GOT3 (cell line): ENCODE measurements at places on chromosomes 12 and 14.

- no peak for DNase-seq
These were observed 4.5 kb downstream of the C1QL4 start for GRCh38 chr12:49332441-49332861.

DNA sequence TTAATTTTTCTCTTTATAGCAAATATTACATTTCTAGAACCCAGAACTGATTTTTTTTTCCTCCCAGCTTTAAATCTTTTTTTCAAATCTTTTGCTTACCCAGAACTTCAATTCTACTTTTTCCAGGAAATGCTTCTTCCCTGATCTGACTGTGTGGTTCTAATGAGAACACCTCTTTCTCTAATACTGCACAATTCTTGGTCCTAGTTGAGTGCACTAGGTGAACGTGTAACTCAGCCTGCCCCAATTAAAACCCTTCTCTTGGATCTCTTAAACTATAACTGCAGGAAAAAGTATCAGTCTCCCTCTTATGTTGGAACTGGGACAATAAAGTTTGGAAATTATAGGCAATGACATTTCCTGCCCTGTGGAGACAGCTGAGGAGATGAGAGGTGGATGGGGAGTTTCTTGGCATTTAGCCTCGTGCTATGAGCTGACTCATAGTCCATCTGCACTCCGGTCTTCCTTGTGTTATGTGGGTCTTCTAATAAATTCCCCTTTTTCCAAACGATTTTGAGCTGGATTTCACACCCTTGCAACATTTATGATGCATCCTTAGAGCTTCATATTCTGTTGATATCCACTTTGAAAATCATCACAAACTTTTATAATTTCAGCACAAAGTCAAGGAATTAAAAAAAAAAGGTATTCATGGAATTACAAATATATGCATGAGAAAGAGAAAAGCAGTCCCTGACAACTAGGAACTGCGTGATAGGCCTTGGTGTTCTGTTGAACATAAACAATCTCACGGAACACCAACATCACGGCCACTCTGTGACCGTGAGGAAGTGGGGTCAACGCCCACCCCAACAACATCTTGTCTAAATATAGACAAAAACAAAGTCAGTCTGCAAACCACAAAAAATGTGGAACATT lies 52.4 kb downstream of the BRMS1L start:
- DNase-seq: no peak

- DNase-seq: no peak
These were observed 35.7 kb downstream of the FOXN4 start for GRCh38 chr12:109273354-109273753.

- no peak for DNase-seq
These were observed 11.0 kb upstream of the NCOR2 start for GRCh38 chr12:124578445-124578844.

DNA sequence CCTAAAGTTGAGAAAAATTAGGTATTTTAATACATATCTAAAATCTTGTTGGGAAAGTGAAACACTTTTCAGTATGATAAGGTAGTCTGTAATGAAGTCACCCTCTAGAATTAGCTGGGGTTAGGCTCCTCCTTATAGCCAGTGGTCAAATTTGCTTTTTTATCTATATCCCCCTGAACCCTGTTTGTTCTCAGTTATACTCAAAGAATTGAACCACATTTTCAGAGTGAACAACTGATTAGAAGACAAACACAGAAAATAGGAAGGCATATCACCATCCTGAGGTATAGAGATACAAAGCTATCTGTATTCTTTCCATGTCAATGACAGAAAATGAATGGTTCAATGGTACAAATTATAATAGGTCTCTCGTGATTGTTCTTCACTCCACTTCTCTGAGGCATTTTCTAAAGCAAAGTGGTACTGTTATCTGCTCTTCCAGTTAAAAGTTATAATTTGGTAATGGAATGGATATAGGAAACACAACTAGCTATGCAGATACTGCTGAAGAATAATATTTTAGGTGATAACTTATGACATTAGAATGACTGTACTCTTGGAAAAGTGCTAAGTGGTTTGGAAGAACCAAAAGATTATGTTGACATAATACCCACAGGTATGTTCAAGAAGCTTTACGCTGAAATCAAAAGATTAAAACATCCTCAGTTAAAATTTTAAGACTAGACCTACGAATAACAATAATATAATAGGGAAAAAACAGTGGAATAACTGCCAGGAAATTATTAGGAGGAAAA lies 27.6 kb downstream of the WASHC3 start:
- DNase-seq: no peak

DNA sequence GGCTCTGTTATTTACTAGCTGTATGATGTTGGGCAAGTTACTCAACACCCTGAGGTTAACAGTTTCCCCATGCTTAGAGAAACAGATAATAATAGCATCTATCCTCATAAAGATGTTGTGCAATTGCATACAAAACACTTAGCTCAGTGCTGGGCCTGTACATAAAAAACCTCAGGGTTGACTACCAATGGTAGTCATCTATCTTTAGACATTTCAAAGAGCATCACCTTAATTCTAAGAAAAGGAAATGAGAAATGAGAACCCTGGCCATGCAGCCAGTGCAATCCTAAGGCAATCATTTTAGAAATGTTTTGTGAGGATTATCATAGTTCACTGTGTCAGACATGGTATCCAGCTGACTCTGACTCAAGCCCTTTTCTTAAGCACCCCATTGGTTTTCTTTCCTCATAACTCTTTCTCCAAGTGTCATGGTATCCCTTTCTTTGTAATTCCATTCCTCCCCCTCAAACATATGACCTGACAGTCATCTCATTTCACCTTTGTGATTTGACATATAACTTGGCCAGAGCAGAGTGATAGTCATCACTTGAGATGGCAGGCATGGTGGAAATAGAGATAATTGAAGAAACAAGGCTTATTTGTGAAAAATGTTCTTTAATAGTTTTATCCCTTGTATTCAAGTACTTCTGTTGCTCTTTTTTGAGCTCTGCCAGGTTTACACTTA lies 29.5 kb upstream of the OSBPL8 start:
- no peak for DNase-seq

- DNase-seq: no peak
These were observed 430 bp downstream of the SLC41A2 start for GRCh38 chr12:104957719-104958000.
